ENCODE measurements at places on chromosomes 3 and 15. TPM values are rescaled to one million over a fixed set of nuclear protein-coding genes. Genes with fewer than 3 reads are reported as not detected.

DNA sequence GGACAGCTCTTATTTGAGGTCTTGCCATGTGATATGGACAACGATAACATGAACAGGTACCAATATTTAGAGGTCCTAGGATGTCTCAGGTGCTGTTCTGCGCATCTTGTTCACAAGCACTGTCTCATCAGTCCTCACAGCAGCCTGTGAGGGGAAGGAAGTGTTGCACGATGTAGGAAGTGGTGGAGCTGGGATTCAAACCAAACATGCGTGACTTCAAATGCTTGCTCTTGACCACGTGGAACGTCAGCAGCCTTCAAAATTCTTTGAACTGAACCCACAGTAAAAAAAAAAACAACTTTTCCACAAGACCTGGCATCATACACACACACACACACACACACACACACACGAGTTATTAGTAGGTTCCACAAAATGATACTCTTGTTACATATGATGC lies 153.4 kb upstream of the SMAD3 start:
- no peak for DNase-seq

- DNase-seq: no peak
Measured at GRCh38 chr3:192275741-192276355, 451.5 kb downstream of the FGF12 start.

DNA sequence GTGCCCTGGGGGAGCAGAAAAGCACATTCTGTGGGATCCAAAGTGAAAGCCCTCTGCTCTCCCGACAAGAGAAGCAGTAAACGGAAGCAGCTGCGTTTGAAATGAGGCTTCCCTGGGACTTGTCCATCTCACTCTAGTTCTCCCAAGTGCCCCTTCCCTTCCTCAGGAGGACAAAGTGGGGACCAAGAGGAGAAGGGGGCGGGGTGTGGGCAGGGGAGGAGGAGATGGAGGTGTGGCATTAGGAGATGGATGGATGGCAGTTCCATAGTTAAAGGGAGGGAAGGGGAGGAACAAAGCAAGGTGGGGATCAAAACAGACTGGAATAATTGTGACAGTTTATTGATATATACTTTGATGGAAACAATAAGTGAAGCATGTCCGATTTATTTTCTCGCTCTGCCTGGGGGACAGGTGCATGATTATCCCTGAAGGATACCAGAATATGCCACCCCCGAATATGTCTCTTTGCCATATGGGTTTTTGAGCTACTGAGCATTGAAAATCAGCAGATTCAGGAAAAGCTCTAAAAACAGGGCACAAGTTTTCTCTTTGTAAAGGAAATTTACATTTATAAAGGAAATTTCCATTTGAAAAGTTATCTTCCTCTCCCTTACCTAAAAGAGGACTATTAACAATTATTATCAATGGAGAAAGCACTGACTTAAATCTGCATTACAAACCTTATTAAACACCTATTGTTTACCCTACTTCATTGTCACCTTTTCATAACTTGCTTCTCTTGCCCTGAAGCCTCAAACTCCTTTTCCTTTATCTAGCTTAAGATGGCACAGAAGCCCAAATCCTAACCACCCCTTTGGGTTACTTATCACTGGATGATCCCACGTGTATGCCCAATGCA lies 58.9 kb upstream of the DAZL start:
- no peak for DNase-seq

DNA sequence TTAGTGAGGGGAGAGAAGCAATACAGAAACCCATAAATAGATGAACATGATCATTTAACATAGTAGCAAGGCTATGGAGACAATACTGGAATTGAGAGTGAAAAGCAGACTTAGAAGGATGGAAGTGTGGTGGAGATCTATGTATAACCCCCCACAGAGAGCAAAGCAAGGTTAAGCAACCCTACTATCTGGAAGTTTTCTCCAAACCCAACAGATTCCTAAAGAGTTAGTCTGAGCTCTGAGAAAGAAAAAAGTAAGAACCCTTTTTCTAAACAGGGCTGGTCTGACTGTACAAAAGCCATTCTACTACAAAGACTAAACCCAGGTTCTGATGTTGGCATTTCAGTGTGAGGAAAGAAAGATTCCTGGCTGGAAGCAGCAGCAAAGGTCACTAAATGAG lies 153.2 kb downstream of the WNT5A start:
- DNase-seq: no peak

DNA sequence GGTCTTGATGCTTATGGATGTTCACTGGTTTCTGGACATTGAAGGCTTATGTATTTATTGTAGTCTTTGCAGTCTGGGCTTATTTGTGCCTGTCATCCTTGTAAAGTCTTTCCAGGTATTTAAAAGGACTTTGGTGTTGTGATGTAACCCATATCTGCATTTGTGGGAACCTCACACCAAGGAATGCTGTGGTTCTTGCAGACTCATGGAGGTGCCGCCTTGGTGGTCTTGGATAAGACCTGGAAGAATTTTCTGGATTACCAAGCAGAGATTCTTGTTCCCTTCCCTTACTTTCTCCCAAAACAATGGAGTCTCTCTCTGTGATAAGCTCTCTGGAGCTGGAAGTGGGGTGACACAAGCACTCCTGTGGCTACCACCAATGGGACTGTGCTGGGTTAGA lies 363.5 kb upstream of the NECTIN3 start:
- DNase-seq: no peak

Gene PATL2
- 10.7 TPM for total RNA-seq

Gene TRIM42
- total RNA-seq: not detected

Gene IFT122
- total RNA-seq: 12.9 TPM

Measured in GM12878 (cell line).